ENCODE measurements at places on chromosomes 13 and 19.

- no peak for DNase-seq
Observed at GRCh38 chr19:23823952-23824389, 65.3 kb upstream of the ZNF681 start.

DNA sequence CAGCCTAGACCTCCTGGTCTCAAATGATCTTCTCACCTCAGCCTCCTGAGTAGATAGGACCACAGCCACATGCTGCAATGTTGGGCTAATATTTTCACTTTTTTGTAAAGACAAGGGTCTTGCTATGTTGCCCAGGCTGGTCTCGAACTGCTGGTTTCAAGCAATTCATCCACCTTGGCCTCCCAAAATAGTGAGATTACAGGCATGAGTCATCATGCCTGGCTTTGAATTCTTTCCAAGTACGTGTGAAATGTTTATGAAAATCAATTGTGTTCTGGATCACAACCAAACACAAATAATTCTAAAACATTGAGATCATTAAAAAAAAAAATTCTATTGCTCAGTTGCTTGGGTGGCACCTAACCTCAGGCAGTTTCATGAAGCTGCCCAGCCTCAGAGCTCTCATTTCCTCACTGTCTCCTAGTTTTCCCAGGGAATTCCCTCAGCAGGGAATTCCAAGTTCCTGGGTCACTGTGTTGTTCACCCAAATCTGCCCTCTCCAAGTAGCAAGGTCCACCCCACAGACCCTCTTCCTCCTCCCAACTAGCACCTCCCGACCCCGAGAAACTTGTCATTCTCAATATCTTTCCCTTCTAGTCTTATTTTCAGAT, 44.8 kb downstream of the ING1 start:
- DNase-seq, result no peak

- no peak for DNase-seq
Observed at GRCh38 chr19:5624018-5624663, 1.3 kb downstream of the SAFB start.

- DNase-seq, result no peak
Observed at GRCh38 chr19:15869873-15870272, 28.0 kb downstream of the CYP4F2 start.

DNA sequence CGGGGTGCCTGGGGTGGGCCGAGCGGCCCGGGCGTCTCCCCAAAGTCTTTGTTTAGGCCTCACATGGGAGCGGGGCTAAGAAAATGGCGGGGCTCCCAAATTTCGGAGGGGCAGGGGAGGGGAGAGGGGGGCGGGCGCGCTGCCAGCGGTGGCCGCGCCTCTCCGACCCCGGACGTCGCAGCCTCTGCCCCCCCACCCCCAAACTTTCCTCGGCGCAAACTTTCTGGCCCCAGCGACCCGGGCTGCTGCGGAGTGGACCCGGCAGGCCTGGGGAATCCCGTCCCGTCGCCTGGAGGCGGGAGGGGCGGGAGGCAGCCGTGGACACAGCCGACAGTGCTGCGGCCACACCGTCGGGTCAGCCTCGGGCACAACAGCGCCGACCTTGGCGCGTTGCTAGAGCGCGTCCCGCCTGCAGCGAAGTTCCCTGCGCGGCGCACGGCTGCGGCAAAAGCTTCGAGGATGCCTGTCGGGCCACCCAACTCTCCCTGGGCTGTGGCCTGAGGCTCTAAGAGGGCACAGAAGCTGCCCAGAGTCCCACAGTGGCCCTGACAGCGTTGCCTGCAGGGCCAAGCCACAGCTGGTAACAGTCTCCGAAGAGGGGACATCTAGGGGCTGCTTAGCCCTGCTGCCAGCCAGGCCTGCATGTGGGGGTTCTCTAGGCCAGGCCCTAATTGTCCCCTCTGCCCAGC, 1.3 kb downstream of the NFIX start:
- DNase-seq, result no peak

DNA sequence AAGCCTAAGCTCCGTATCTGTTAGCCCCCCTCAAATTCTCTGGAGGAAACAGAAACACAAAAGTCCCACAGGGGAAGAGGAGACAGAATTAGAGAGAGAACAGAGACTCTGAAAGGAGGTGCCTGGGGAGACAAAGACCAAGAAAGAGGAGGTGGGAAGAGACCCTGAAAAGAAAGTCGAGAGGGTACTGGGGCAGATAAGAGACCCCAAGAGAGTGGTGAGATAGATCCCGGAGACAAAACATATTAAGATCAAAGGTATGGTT, 915 bp upstream of the GRWD1 start:
- no peak for DNase-seq

DNA sequence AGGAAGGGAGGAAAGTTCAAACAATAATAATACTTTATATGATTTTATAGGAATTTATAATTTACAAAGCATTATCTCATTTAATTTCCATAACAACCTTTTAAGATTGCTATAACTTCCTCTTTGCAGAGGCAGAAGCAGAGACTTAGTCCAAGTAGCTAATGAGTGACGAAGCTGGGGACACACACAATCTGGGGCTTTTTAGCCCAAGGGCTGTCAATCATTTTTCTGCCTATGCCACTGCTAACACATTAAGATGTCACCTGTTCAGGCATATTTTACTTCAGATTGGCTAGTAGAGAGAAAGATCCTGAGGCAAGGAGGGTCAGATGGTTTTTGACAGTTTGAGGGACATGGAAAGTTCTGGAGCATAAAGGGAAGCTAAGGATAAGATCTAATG, 12.6 kb downstream of the SCEL start:
- DNase-seq, result no peak

DNA sequence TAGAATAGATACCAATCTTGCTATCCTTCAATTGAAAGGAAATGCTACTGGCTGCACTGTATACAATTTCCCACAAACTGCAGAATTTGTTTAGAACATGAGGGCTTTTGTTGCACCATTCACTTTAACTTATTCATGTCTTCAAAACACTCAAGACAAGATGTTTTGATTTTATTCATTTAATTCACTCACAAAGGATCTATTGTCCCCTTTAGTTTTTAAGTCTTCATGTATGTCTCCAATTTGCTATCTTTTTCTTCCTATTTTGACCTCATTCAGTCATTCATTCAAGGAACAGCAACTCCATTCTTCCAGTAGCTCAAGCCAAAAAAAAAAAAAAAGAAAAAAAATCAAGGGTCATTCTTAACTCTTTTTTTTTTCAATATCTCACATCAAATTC, 130.6 kb upstream of the SOX21 start:
- DNase-seq, result no peak

DNA sequence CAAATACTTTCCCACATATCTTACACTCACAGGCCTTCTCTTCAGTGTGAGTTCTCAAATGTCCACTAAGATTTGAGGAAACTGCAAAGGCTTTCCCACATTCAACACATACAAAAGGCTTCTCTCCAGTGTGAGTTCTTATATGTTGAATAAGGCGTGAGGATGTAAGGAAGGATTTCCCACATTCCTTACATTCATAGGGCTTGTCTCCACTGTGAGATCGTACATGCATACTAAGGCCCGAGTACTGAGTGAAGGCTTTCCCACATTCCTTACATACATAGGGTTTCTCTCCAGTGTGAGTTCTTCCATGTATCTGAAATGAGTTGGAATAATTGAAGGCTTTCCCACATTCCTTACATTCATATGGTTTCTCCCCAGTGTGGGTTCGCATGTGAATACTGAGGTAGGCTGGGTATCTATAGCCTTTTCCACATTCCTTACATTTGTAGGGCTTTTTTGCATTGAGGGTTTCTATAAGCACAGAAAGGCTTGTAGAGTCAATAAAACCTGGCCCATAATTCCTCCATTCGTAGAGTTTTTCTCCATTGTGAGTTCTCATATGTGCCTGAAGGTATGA, 9.6 kb downstream of the ZNF426 start:
- DNase-seq, result no peak

DNA sequence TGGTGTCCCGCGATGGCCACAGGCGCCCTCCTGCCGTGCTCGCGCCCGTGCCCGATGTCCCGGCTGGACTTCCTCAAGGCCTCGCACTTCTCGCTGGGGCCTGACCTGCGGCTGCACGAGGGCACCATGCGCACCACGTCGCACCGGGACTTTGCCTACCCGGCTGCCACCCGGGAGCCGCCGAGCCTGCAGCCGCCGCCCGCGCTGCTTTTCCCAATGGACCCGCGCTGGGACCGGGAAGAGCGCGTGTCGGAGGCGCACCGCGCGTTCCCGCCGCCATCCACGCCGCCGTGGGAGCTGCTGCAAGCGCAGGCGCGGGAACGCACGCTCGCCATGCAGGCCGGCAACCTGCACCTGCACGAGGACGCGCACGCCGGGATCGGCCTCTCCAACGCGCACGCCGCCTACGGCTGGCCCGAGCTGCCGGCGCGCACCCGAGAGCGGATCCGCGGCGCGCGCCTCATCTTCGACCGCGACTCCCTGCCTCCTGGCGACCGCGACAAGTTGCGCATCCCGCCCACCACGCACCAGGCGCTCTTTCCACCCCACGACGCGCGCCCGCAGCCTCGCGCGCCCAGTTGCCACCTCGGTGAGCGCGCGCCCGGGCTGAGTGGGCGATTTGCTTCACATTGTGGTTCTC, 12.1 kb upstream of the PEX11G start:
- no peak for DNase-seq

DNA sequence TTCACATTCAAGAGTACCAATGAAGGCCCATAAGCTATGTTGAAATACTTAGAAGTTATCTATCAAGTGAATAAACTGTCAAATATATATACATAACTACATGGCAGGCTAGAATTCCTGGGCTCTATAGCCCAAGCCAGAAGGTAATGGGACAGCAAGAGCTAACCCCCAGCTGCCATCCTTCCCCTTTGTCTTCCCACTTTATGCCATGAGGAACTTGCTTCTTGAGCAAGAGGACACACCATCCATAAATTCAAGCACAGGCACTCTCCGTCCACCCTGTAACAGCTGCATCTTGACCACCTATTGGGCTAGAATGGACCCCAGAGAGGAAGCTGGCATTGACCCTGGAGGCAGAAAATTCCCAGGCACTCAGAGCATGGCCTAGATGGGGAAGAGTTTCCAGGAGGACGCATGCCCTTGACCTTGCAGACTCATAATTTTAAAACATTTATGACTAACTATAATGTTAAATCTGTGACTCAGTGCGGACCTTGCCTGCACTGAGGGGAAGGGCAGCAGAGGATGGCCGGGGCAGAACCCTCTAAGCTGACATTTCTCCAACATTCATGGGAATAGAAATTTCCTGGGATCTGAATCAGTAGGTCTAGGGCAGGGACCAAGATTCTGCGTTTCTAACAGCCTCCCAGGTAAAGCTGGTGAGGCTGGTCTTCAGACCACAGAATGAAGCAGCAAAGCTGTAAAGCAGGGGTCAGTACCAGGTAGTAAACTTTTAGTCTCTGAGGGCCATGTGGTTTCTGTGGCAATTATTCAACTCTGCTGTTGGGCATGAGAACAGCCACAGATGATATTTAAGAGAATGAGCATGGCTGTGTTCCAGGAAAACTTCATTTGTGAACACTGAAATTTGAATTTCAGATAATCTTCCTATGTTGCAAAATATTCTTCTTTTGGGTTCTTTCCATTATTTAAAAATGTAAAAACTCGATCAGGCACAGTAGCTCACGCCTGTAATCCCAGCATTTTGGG, 71.4 kb upstream of the CLDN10 start:
- DNase-seq, result no peak

- no peak for DNase-seq
Observed at GRCh38 chr13:36244073-36244472, 29.7 kb upstream of the SOHLH2 start.

DNA sequence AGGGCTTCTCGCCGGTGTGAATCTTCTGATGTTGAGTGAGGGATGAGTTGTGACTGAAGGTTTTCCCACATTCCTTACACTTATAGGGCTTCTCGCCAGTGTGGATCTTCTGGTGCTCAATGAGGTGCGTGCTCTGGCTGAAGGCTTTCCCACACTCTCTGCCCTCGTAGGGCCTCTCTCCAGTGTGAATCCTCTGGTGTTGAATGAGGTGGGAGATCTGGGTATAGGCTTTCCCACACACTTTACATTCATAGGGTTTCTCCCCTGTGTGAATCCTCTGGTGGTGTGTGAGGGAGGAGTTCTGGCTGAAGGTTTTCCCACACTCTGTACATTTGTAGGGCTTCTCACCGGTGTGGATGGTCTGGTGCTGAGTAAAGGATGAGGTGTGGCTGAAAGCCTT, 33.2 kb downstream of the ZNF473 start:
- DNase-seq, result no peak

GRCh38 chr13:22665506-22665905, 515.3 kb upstream of the SGCG start:
- no peak for DNase-seq
